Retina (tissue), 1 donor: ENCODE measurements at places on chromosomes 4 and X.

GRCh38 chrX:154333837-154334271, 38.3 kb downstream of the TKTL1 start:
- DNase-seq: no peak

DNA sequence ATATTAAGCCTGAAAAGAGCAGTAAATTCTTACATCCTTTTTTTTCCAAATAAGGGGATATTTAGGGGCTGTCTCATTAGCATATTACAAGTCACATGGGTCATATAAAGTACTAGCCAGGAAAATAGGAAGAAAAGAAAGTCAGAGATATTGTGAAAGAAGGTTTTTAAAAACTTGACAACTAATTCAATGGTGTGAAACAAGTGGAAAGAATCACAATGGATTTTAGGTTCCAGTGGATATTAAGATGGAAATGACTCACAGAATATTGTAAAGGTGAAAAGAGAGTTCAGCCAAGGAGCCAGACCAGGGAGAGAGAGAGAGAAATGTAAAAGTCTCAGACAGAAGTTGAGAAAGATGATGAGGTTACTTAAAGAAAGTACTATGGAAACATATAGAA, 297.2 kb downstream of the IQCM start:
- DNase-seq: no peak

GRCh38 chr4:110071466-110071865, 126.9 kb downstream of the ELOVL6 start:
- no peak for DNase-seq

- no peak for DNase-seq
Observed at GRCh38 chr4:5409972-5410618, 298.3 kb downstream of the EVC2 start.

GRCh38 chr4:153362184-153362583, 17.7 kb downstream of the MND1 start:
- DNase-seq: no peak

DNA sequence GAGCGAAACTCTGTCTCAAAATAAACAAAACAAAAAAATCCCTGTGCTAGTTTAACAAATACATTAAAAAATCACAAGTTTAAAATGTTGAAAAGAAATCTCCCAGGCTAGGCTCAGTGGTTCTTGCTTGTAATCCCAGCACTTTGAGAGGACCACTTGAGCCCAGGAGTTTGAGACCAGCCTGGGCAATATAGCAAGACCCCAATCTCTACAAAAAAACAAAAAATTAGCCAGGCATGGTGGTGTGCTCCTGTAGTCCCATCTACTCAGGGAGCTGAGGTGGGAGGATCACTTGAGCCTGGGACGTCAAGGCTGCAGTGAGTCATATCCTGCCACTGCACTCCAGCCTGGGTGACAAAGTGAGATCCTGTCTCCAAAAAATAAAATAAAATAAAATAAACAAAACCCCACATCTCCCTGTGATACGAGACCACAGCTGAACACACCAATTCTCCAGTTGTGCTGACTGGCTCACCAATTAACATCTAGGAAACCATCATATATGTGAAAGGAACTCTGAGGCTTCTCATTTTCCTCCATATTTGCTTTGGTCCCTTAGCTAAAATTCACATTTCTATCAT, 7.3 kb downstream of the RPS4X start:
- no peak for DNase-seq

GRCh38 chr4:181225616-181226261, 1017.5 kb upstream of the TENM3 start:
- no peak for DNase-seq

GRCh38 chr4:17811078-17811603, 362 bp downstream of the NCAPG start:
- no peak for DNase-seq
